HTR-8/SVneo (cell line): ENCODE measurements at places on chromosomes 13 and 19.

DNA sequence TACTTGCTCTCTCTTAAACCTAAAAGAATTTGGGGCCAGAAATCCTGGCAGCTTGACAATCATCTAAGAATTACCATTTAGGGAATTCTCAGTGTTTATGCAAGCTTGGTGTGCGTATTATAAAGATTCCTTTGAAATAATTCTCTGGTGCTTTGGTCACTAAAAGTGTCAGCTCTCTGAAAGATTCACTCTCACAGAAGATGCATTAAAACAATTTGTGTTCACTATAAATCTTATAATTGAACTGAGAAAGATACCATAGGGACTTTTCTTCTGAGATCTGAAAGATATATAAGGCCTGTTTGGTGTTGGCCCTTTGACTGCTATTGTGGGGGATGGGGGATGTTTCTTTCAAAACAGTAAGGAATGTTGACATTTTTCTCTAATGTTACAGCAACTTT, 27.3 kb downstream of the EPSTI1 start:
- no peak for DNase-seq

DNA sequence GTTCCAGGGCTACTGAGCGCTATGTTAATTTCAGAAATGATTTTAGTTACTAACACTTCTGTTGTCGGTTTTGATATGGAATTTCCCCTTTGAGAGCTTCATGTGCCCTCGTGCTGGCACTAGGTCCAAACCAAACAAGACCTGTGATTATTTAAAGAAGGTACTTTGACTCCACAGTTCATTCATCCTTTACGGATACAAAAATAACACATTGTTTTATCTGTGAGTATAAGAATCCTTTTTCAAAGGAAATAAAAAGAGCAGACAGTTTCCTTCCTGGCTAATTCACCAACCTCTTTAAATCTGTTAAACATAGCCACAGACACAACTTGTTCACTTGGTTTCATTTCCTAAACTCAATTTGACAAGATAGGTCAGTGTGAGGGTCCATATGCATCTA, 141.2 kb downstream of the FLT1 start:
- no peak for DNase-seq

DNA sequence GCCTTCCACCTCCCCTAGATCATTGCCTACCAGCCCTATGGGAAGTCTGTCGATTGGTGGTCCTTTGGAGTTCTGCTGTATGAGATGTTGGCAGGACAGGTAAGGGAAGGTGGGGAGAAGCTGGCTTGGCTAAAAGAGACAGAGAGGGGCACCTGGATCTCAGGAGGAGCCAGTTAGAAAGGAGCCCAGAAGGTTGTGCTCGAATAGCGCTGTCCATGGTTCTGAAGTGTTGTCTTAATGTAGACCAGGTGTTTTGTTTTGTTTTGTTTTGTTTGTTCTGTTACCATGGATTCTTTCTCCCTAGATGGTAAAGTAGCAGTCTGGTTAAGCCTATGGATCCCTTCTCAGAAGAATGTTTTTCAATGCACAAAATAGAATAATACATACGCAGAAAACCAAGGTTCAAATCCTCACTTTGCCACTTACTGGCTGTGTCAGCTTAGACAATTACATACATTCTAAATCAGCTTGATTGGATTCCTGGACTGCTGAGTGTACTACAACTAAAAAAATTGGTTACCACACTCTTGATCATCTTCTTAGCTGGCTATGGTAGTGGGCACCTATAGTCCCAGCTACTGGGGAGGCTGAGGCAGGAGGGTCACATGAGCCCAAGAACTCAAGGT, 5.9 kb upstream of the CACNG7 start:
- DNase-seq, result no peak

GRCh38 chr13:90630716-90631115, 716.8 kb upstream of the MIR17HG start:
- no peak for DNase-seq

DNA sequence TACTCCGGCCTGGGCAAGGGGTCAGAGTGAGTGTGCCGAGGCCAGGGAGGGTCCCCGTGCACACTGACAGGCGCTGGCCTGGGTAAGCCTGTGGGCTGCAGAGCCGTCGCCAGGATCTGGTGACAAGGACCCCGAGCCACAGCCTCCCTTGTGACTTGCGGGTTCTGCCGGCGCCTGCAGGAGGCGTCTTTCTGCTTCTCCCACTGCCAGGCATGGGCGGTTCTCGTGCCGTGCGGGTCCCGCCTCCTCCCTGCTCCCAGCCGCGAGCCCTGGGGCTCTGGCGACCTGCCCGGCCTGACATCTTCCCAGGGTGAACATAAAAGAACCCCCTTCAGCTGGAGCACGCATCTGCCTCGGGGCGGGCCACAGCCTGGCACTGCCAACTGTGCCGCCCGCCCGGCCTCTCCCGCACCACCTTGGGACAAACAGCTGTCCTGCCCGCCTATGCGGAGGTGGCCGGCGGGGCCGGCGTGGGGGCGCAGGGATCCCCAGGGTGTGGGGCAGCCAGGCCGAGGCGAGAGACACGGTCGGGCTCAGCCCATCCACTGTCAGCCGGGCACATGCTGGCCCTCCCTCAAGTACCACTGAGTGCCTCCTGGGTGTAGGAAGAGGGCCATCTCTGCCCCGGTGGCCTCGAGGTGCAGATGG, 1.5 kb upstream of the HCN2 start:
- no peak for DNase-seq

- DNase-seq, result no peak
Measured at GRCh38 chr19:32387701-32388392, 17.7 kb upstream of the DPY19L3 start.

DNA sequence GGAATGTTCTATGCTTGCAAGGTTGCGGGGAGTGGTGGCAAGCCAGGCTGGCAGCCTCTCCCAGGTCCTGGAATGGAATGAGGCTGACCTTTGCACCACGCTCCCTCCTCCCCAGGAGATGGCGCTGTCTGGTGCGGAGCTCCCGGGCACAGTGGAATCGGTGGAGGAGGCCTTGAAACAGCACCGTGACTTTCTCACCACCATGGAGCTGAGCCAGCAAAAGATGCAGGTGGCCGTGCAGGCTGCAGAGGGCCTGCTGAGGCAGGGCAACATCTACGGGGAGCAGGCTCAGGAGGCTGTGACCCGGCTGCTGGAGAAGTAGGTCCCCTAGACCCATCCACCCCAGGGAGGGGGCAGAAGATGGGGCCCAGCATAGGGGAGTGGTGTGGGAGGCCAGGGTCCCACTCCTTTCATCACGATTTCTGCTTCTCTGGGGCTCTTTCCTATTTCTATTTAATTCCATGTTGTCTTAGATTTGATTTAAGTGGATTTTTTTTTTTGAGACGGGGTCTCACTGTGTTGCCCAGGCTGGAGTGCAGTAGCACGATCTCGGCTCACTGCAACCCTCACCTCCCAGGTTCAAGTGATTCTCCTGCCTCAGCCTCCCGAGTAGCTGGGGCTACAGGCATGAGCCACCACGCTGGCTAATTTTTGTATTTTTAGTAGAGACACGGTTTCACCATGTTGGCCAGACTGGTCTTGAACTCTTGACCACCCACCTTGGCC, 53.2 kb upstream of the SHKBP1 start:
- peak; percentile 77 for DNase-seq

GRCh38 chr19:46818812-46819211, 30.4 kb upstream of the SLC1A5 start:
- DNase-seq, result no peak

DNA sequence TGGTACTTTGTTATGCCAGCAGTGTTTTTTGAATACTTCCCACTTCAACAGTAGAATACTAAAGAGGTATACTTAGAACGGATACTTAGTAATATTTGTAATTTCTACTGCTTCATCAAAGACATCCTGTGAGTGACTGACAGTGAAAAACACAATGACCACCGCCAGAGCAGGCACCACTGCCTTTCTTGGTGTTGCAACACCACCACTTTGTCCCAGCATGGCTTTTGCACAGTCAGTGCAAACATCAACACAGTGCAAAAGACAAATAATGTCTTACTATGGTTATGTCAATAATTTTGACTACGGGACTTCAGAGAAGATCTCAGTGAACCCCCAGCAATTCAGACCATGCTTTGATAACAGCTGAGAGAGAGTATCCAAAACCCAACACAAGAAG, 220.5 kb downstream of the RBM26 start:
- no peak for DNase-seq

DNA sequence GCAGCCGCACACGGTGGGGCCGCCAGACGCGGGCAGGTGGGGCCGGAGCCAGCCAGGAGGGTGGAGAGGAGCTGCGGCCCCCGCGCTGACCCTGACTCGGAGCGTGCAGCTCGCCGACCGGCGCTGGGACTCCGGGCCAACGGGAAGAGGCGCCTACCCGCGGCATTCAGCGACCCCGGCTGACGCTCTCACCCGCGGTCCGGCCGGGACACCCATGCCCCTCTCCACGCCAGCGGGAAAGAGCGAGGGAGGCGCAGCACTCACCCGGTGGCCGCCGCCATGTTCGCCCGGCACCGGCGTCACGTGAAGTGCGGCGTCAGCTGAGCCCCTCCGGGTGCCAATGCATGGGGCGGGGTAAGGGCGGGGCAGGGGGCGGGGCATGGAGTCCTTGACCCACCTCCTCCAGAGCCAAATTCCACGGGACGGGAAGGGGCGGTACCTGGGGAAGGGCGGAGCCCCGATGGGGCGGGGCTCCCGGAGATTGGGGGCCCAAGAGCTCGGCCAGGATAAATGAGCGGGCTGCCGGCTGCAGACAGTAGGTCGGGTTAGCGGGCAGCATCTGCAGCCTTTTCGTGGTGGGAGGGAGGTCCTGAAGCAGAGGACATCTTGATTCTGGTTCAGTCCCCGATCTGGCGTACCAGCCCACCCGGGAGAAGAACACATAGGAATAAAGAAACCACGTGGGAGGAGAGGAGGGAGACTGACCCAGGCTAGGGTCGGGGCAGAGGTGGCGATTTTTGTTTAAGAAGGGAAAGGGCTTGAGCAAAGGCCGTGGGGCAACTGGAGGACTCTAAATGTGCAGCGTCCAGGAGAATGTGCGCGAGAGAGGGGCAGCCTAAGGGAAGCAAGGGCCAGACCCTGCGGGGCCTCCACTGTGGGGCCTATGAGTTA, at the start of gene PEPD:
TSS of gene PEPD (minus strand) at position 312 of the 891 bp plus-strand sequence. CDS start at position 281, 31 bp downstream.
- DNase-seq, result peak; percentile 98

DNA sequence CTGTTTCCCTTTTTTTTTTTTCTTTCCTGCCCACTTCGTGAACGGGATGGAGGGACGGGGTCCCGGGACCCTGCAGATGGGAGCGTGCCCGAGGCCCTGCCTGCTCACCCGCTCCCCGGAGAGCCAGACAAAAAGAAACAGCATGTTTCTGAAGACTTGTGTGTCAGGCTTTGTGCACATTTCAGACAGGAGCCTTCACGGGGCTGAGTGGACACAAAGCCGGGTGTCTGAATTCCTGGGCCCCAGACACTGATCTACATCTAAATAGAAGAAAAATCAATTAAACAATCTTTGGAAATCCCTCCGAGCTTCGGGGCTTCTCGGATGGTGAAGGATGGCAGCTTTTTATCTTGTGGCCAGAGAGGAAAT, 4.2 kb downstream of the PGPEP1 start:
- DNase-seq, result no peak

- DNase-seq, result no peak
Measured at GRCh38 chr19:45235485-45235884, 9.7 kb downstream of the EXOC3L2 start.

DNA sequence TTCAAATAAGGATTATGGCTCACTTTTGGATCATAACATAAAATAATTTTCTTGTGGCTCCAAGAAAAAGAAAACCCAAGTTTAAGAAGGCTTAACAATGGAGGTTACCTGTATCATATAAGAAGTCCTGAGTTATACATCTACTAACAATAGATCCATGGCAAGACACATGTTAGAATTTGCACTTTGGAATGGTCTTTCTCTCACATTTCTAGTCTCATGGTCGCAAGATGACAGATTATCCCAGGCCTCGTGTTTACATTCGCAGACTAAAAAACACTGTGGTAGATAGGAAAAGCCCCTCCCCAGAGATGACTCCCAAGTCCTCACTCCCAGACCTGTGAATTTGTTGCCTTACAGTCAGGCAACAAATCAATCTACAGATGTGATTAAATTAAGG, 746.2 kb upstream of the GPC6 start:
- no peak for DNase-seq

DNA sequence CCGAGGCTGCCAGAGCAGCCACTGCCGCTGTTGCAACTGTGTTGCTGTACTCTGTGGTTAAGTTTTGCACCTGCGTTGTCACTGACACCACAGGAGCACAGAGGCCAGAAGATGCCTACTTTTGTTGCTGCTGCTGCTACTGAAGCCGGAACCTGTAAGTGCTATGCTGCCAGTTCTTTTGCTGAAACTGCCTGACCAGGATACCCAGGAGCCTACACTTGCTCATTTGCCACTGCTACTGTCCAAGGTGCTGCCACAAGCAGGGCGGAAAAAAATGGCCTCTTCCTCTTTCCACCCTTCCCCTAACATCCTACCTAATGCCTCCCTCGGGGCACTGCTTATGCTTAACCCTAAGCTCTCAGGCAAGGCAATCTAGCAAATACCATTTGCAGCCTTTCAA, 29.0 kb upstream of the NBEA start:
- peak; percentile 2 for DNase-seq
